G401 (cell line): ENCODE measurements at places on chromosomes 11 and 22.

- DNase-seq = no peak
These were observed 75.2 kb downstream of the USP47 start for GRCh38 chr11:11916981-11917399.

- no peak for DNase-seq
These were observed 53.3 kb upstream of the BMAL1 start for GRCh38 chr11:13224324-13224723.

DNA sequence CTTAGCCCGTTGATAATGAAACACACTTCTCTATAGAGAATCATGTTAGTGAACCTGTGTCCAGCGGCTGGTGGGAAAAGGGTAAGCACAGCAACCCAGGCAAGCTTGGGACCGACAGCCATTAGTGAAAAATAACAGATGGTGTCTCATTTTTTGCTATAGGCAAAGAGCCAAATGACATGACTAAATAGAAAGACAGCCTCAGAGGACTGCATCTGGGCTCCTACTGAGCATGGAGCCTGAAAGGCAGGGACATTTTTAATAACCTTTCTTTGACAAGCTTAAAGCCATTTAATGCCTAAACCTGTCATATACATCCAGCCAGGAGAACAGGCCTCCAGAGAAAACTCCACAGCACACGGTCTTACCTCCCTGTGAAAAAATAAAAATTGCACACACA is 67.0 kb downstream of the FANCF start:
- no peak for DNase-seq

DNA sequence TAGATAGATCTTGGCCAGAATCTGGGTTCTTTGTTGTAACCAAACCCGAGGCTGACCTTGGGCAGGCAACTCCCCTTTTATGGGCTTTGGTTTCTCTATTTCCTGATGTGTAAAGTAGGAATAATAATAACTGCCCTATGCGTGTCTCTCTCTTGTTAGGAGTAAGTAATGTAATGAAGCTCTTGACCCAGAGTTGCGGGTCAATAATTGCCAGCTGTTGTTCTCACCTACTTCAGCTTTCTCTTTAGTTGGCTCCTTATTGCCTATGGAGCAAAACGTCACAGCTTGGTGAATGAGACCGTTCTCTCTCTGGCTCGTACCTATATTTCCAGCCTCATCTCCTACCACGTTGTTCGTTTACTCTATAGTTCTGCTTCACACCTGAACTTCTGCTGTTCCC is 56.6 kb upstream of the KIRREL3 start:
- DNase-seq = no peak

GRCh38 chr11:1373536-1374214 is 16.1 kb upstream of the BRSK2 start:
- no peak for DNase-seq
